NCI-H1105 (cell line): ENCODE measurements at places on chromosomes 16 and 17.

- no peak for DNase-seq
Measured at GRCh38 chr17:17361867-17362539, 58.8 kb downstream of the NT5M start.

- DNase-seq, result no peak
Measured at GRCh38 chr16:25005445-25006306, 9.5 kb downstream of the ARHGAP17 start.

GRCh38 chr17:17304521-17304985 is 1.4 kb downstream of the NT5M start:
- DNase-seq, result no peak

- no peak for DNase-seq
Measured at GRCh38 chr17:41530062-41531048, 2.2 kb upstream of the KRT19 start.

GRCh38 chr16:84136331-84137125 is 8.4 kb downstream of the HSDL1 start:
- no peak for DNase-seq
